ENCODE measurements at places on chromosomes 6 and 20. TPM values are rescaled to one million over a fixed set of nuclear protein-coding genes. Genes with fewer than 3 reads are reported as not detected.
A peak's percentile ranks its signal among the peaks of the same experiment; 100 is the strongest.

The CST2 gene
- total RNA-seq, result not detected

GRCh38 chr20:63173552-63174191 is 42.3 kb downstream of the YTHDF1 start:
- no peak for DNase-seq

DNA sequence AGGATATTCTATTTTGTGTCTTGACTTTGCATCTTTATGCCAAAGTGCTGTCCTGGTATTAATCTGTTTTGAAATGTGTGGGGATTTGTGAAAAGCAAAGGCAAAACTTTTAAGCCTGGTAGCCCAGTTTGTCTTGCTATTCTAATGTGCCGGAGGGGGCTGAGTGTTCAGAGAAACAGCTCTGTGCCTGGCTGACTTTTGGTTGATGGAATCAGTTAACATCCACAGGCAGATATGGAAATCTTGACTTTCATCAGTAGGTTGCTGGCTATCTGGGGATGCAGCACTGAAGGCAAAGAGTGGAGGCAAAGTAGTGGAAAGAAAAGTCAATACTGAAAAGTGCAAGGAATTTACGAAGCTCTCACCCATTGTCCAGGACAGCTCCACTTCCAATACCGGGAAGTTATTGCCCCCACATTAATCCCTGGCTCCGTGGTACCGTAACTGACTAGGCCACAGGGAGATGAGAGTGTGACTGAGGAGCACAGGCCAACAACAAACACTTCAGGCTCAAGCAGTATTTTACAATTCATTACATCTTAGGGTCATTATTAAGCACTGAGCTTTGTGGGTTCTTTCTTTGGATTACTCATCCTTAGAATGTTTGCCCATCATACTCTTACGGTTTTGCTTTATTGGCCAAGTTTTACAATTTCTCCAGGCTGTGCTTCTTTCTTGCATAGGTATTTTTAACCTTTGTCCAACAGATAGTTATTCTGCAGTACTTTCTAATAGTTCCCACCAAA is 164.6 kb downstream of the MTFR2 start:
- DNase-seq, result no peak

The ATAT1 gene
- total RNA-seq, result 8.7 TPM

The SIRPB1 gene
- total RNA-seq, result 2.0 TPM

GRCh38 chr6:40352527-40353170 is 234.5 kb downstream of the LRFN2 start:
- no peak for DNase-seq

GRCh38 chr20:41671143-41671542 is 53.0 kb upstream of the CHD6 start:
- DNase-seq, result no peak

The SOX18 gene
- total RNA-seq, result not detected

The EFHC1 gene
- total RNA-seq, result 1.9 TPM

GRCh38 chr20:48875233-48875913 is 46.1 kb upstream of the ARFGEF2 start:
- no peak for DNase-seq

DNA sequence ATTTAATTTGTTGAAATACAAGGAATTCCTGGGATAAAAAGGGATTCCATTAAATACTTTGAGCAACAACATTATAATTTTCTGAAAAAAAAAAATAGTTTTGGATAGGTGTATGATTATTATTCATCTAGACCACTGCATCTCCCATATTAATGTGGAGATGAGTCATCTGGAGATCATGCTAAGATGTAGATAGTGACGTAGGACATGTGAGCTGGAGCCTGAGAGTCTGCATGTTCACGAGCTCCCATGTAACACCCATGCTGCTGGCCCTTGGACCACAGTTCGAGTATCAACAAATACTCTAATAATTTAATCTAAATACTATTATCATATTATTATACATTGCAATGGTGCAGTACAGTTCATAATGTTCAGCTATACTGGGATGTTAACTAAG is 91.6 kb downstream of the EPM2A start:
- DNase-seq, result no peak

The MANEA gene
- total RNA-seq, result 18.7 TPM

DNA sequence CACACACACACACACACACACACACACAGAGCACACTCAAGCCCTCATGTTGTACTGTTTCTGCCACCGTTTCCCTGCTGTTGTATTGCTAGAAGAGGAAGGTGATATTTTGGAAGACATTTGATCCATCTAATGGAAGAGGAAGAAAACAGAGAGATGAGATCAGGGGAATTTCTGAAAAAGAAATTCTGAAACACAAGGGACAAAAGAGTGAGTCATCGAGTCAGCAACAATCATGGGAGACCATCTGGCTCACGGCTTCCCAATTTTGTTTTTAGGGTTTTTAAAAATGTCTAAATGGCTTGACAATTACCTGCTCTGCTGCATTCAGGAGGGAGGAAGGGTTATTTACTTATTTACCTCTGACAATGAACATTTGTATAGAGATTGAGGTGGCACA is 22.0 kb downstream of the SOX4 start:
- no peak for DNase-seq

The LHFPL5 gene
- total RNA-seq, result not detected

DNA sequence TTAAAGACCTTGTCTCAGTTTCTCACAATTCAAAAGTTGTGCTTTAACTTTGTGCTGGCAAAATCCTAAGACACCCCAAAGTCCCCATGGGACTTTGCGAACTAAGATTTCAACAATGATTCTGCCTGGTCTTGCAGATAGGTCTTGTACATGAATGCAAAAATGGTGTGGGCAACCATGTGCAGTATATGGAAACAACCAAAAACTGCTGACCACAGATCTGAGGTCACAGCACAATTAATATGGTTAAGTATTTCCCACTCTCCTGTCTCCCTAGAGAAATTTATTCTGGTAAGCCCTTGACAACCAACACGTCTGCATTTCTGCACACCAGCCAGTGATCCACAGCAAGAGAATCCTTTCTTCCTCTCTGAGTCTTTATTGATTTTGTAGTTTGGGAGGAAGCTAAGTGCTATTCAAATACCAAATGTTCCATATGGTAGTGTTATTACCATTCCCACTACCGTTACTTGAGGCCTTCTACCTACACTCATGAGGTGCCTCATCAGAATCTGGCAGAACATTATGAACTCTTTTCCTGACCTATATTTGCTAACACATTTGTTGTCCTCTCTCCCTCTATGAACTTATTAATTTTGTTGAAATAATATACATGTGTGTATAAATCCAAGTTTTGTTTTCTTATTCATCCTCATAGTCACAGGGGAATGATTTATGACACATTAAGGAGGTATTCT is 178.7 kb downstream of the ATXN1 start:
- no peak for DNase-seq

DNA sequence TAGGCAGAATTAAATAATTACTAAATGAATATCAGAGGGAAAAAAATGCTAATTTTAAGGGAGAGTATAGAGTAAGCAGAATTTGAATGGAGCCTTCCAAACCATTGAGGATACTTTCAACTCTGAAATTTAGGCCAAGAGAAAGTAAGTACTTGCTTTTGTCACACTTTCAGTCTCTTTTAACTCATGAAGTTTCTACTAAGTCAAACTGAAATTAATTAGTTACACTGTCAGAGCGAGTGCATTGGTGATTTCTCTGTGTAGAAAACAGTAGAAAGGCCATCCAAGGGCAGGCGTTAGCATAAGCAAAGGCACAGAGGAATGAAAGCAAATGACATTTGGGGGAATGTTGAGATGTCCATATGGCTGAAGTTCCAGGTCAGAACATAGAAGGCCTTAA is 92.9 kb downstream of the PLEKHG1 start:
- DNase-seq, result no peak

The ECT2L gene
- total RNA-seq, result not detected

- DNase-seq, result no peak
Observed at GRCh38 chr6:161486361-161487216, 212.7 kb upstream of the AGPAT4 start.

The POLR1C gene
- 46.8 TPM for total RNA-seq

DNA sequence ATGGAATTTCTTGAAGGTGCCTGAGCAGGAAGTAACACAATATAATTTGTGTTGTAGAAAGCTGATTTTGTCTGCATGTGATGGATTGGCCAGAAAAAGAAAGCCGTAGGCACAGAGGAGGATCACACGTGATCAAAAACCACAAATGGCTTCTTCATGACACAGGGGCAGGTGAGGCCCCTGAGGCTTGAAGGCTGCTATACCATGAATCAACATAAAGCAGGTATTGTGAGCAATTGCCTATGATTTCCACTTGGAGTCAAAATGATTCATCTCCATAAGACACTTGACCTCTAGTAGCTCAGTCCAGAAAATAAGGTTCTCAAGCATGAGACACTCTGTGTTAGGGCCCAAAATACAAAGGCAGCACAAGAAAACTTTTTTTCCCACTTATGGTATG is 42.4 kb upstream of the EYA4 start:
- DNase-seq, result no peak

- DNase-seq, result no peak
Observed at GRCh38 chr20:53838311-53838868, 232.0 kb downstream of the BCAS1 start.

The TRIM31 gene
- not detected for total RNA-seq

The DNMT3B gene
- total RNA-seq, result 1.7 TPM

GRCh38 chr6:3310703-3311102 is 52.0 kb downstream of the PSMG4 start:
- DNase-seq, result no peak

- no peak for DNase-seq
Observed at GRCh38 chr20:753897-754635, 14.2 kb downstream of the SLC52A3 start.

The COL9A1 gene
- not detected for total RNA-seq

DNA sequence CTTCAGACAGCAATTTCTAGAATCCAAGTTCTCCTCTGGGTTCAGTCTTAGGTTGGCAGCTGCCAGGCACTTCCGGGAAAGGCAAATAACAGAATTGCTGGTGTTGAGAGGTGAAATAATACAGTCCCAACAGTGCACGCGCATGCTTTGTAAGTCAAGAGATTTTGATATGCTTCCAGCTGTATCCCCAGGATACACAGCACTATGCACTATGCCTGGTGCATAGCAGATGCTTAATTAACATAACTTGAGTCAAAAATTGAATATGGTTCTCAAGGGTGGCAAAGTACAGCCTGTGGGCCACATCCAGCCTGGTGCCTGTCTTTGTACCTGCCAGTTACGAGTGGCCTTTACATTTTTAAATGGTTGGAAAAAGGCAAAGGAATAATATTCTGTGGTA is 18.9 kb upstream of the PMEPA1 start:
- DNase-seq, result no peak

DNA sequence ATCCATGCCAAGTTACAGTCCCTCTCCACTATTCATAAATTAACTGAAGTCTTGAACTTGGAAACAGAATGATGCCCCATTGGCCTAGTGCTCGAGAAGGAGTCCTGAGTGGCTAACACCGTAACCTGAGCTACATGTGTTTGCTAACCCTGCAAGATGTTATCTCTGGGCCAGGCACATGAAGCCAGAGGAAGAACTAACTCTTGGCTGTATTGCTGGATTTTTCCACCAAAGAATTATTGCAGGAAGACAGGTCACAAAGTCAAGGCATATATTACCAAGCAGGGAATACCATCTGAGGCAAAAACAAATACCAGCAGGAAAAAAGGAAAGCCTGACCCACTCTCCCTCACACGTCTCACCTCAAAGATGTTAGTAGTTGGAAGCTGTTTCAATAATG is 148.9 kb upstream of the PHACTR1 start:
- DNase-seq, result no peak

- no peak for DNase-seq
Observed at GRCh38 chr6:85195243-85195642, 254.6 kb upstream of the NT5E start.

- peak; percentile 90 for DNase-seq
Observed at GRCh38 chr6:43724914-43725642, 37.5 kb upstream of the MRPS18A start.

DNA sequence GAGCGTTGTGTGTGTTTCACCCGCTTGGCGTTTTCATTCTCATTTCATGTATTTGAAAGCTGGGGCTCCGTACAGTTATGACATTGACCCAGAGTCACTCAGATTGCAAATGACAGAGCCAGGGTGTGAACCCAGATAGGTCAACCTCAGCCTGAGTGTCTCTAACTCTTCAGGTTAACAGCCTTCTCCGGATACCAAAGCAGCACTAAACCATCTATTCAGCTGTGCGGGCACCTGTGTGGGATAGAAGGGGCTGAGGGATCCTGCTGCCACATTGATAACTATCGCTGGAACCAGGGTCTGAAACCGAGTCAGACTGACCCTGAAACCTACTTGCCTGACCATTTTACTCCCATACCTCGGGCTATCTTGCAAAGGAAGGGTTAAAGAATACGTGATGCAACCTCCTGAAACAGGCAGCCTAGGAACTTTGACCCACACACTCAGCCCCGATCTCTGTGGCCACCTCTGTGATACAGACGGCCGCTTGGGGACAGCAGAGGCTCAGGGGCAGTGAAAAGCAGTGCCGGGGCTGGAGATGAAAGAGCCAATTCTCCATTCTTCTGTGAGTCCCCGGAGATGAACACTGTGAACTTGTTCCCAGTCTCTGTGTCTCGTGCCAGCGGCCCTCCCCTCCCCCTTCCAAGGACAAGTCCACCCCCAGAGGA is 233.5 kb upstream of the QKI start:
- DNase-seq, result peak; percentile 17

GRCh38 chr6:116364321-116364720 is 6.4 kb upstream of the DSE start:
- no peak for DNase-seq

The PAK5 gene
- not detected for total RNA-seq

- no peak for DNase-seq
Observed at GRCh38 chr6:144785056-144785455, 499.9 kb downstream of the UTRN start.

GRCh38 chr6:30656513-30656912 is 9.6 kb downstream of the C6orf136 start:
- no peak for DNase-seq

GRCh38 chr6:111791415-111791814 is 81.8 kb downstream of the FYN start:
- no peak for DNase-seq

DNA sequence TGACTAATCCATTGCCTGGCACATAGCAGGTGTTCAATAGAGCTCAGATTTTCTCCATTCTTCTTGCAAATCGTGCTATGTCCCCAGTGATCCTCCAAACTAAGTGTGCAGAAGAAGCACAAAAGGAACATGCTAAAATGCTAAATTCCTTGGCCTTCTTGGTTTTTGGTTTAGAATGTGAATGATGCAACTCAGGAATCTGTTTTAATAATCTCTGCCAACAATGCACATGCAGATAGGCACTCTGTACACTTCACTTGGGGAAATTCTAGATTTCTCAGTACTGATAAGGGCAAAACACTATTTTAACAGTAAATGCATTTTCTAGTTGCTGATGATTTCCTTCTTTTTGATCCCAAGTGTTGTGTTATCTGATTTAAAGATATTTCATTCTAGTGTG is 35.2 kb downstream of the SLC22A1 start:
- DNase-seq, result no peak

GRCh38 chr6:1396952-1397868 is 7.8 kb downstream of the FOXF2 start:
- DNase-seq, result peak; percentile 77

The ADISSP gene
- total RNA-seq, result 51.4 TPM
